ENCODE measurements at places on chromosomes 11 and 22.

GRCh38 chr22:49321477-49322055, 506.1 kb downstream of the BRD1 start:
- DNase-seq, result no peak

- DNase-seq, result no peak
These were observed 40.3 kb downstream of the CCDC81 start for GRCh38 chr11:86415026-86415425.

DNA sequence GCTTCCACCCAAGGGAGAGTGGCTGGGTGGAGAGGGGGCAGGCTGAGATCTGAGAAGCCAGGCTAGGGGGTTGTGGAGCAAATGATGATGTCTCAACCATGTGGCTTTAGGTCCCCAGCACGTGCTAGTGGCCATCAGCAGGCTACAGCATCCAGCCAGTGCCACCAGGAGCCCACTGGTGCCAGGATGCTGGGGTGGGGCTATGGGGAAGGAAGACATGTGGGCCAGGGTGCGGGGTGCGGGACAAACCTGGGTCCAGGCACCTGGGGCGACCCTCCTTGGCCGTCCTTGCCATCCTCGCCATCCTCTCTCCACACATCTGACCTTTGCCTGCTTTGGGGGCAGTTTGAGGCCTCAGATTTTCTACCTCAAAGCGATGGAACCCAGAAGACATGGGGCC, 104.3 kb downstream of the KCNQ1 start:
- no peak for DNase-seq

GRCh38 chr11:2924821-2925675, 4.2 kb downstream of the PHLDA2 start:
- no peak for DNase-seq

DNA sequence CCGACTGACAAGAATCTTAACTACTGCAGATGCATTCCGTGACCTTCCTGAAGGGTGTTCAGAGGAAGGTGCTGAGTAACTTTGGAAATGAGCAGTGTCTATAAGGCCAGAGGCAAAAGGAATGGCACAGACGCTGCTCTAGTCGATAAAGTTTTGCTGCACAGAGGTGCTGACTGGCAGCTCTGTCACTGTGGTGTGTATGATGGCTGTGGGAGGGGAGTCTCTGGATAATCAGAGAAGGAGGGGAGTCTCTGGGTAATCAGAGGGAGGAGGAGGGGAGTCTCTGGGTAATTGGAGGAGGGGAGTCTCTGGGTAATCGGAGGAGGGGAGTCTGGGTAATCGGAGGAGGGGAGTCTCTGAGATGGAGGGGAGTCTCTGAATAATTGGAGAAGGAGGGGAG, 18.4 kb downstream of the PTDSS2 start:
- no peak for DNase-seq

DNA sequence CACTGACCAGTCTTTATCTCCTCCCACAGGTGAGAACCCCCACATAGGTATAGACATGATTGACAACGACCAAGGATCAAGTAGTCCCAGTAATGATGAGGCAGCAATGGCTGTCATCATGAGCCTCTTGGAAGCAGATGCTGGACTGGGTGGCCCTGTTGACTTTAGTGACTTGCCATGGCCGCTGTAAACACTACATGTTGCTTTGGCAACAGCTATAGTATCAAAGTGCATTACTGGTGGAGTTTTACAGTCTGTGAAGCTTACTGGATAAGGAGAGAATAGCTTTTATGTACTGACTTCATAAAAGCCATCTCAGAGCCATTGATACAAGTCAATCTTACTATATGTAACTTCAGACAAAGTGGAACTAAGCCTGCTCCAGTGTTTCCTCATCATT, 76.5 kb downstream of the BTBD10 start:
- DNase-seq, result no peak

- DNase-seq, result no peak
These were observed 161.7 kb upstream of the CADM1 start for GRCh38 chr11:115665958-115666357.

DNA sequence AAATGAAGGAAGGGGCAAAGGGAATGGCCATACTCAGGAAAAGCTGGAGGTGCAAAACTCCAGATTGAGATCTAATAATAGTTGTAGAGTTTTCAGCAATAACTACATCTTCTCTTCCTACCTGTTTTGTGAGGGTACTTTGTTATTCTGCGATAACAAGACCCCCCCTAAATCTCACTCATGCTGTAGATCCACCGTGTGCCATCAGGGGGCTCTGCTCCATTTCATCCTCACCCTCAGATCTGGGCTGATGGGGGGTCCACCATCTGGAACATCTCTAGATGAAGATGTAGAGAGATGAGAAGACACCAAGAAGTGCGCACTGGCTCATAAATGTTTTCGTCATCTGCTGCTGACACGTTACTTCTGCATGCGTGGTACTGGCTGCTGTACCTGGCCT, 135.9 kb upstream of the KIRREL3 start:
- DNase-seq, result no peak

Data from anterior cingulate cortex (tissue), 58 donors.